ENCODE measurements at places on chromosomes 3 and 15.

DNA sequence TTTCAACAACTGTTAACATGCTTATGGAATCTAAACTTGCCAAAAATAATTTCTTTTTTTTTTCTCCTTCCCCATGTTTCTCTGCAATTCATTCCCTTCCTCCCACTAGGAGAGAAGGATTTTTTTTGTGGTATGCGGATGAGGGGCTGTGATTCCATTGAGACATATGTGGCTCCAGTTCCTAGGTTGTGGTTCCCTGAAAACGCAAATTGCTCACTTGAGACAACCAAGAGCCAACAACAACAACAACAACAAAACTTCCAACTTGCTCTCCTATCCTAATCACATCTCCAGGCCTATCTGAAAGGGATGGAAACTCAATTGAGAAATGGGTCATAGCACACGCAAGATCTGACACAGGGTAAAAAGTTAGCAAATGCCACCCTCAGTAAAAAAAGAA is 406.5 kb upstream of the TGFBR2 start:
- no peak for DNase-seq

DNA sequence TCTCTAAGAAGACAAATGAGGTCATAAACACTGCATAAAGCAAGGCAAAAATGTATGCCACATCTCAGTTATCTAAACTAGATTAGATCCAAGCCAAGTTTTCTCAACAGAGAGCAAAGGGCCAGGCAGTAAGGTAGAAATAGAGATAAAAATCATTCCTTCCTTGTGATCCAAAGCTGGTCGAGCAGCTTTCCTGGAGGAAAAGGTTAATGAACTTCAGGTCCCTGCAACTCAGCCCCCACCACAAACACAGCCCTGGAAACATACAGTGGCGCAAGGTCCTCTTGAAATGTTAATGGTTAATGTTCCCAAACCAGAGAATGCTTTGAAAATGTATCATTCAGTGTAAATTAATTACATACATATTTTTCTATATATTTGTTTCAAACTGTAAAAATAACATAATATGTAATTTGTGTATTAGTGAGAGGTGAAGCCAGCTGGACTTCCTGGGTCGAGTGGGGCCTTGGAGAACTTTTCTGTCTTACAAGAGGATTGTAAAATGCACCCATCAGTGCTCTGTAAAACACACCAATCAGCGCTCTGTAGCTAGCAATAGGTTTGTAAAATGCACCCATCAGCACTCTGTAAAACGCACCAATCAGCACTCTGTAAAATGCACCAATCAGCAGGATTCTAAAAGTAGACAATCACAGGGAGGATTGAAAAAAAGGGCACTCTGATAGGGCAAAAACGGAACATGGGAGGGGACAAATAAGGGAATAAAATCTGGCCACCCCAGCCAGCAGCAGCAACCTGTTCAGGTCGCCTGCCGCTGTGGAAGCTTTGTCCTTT is 17.1 kb downstream of the LYSMD2 start:
- no peak for DNase-seq

GRCh38 chr3:197425485-197426120 is 127.2 kb upstream of the DLG1 start:
- DNase-seq = no peak

GRCh38 chr3:77038930-77039605 is 831 bp upstream of the ROBO2 start:
- DNase-seq = no peak

GRCh38 chr3:134476306-134476705 is 9.5 kb downstream of the ANAPC13 start:
- no peak for DNase-seq

- DNase-seq = no peak
These were observed 6.0 kb downstream of the MINDY2 start for GRCh38 chr15:58777107-58777506.

- DNase-seq = no peak
These were observed 26.8 kb downstream of the RHCG start for GRCh38 chr15:89469426-89470096.

GRCh38 chr3:61819861-61820260 is 258.5 kb downstream of the PTPRG start:
- DNase-seq = no peak

GRCh38 chr3:14866627-14867026 is 47.9 kb downstream of the FGD5 start:
- no peak for DNase-seq

- DNase-seq = no peak
These were observed 12.2 kb downstream of the RTP1 start for GRCh38 chr3:187209491-187209890.

GRCh38 chr3:100426067-100426682 is 24.8 kb downstream of the LNP1 start:
- DNase-seq = no peak

GRCh38 chr3:114892131-114892879 is 254.8 kb downstream of the ZBTB20 start:
- no peak for DNase-seq

GRCh38 chr3:47731061-47731460 is 50.6 kb downstream of the SMARCC1 start:
- DNase-seq = no peak

DNA sequence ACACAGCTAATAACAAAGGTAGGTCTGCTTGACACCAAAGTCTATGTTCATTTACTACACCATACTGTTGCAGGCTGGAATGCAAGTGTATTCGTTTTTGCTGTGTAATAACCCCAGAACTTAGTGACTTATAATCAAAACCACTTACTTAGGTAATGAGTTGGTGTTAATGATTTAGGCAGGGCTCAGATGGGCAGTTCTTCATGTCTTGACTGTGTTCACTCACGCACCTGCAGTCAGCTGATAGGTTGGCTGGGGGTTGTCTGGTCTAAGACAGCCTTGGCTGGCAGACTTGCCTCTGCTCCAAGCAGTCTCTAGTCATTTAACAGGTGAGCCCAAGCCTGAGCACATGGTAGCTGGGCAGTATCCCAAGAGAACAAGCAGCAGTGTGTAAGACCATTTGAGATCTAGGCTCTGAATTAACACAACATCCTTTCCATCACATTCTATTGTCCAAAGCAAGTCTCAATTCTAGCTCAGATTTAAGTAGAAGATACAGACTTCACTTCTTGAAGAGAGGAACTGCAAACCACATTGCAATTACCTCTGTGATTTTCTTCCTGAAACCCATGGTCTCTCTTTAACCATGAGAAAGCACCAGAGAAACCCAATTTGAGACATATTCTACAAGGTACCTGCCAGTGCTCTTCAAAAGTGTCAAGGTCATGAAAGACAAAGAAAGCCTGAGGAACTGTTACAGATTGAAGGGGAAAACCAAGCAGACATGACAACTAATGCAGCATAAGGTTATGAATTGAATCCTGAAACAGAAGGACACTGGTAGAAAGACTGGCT is 13.3 kb upstream of the DCLK3 start:
- no peak for DNase-seq

- DNase-seq = no peak
These were observed 31.5 kb upstream of the RPS17 start for GRCh38 chr15:82571722-82572222.

DNA sequence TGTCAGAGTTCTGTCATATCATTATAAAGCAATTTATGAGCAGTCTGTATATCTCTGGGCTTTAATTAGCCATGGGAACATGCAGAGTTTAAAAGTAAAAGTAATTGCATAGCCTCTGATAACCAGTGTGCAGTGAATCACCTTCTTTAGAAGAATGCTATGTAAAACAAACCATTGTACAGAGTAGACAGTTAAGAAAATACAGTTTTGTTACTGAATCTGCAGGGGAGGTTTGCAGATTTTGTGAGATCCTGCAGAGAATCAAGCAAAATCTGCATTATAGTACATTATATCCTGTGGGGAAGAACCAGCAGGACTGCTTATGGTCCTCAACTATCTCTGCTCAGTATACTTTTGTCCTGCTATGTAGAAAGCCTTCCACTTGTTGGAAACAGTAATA is 396.2 kb upstream of the NAALADL2 start:
- DNase-seq = no peak

- DNase-seq = no peak
These were observed 84.9 kb upstream of the CLDN18 start for GRCh38 chr3:137925080-137925479.

GRCh38 chr3:46186471-46187340 is 21.4 kb downstream of the CCR1 start:
- peak; percentile 50 for DNase-seq

GRCh38 chr3:191449256-191449655 is 11.7 kb upstream of the PYDC2 start:
- DNase-seq = no peak

DNA sequence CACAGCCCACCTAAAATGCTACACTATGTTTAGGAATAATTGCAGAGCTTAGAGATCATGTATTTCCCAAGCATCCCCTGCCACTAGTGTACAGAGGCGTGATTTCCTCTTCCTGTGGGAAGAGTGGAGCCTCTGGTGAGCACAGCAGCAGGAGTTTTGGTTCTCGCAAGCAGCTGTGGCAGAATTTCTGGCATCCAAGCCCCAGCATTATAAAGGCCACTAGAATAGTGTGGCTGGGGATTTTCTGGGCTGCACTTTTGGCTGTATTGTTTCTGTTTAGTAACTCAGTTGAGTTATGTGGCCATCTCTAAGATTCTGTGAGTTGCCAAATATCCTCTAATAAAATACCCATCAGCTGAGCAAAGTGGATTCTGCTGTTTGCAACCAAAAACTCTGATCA is 64.7 kb downstream of the GPR176 start:
- no peak for DNase-seq

DNA sequence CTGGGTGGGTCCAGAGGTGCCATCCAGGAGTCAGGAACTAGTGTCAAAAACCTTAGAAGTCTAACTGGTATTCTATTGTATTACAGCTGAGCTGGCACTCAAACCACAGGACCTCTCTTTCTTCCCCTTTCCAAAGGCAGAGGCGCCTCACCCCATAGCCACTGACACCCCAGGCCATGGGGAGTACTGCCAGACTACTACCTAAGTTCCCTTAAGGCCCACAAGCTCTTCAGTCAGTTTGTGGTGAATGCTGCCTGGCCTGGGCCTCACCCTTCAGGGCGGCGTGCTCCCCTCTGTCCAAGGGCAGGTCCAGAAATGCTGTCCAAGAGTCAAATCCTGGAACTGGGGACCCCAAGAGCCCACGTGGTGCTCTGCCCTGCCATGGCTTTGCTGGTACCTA is 43.0 kb upstream of the FGF7 start:
- DNase-seq = no peak

DNA sequence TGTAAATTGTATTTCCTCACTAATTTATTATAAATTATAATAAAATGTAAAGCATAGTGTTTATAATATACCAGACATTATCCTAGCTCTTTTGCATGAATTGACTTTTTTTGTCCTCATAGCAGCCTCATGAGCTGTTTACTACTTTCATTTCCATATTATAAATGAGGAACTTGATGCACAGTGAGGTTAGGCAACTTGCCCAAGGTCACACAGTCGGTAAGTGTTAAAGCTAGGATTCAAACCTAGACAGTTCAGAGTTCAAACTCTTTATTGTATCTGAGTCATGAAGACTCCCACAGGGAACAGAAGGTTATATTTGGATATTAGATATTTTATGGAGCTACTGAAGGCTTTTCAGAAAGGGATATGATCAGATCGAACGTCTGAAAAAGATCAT is 322.2 kb upstream of the SATB1 start:
- peak; percentile 27 for DNase-seq

DNA sequence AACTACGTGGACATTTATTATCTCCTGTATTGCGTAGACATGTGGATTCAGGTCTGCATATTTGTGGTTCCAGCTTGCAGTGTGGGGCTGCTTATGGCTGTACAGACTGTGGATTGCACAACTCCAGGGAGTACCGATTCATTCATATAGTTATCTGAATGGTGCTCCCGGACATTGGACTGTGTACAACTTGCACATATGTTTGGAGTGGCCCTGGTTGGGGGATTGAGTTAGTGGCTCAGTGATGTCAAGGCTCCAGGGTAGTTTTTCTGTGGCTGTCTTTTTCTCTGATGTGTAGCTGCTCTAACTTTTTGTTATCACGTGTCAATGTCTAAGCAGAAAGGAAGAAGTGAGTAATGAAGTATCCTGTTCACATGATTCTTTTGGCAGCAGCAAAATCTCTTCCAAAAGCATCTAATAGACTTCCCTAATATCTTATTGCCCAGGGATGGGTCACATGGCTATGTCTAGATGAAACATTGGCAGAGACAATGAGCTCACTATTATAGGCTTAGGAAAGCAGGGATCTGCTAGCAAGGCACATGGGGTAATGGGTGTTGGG is 15.8 kb downstream of the ST3GAL6 start:
- no peak for DNase-seq

- no peak for DNase-seq
These were observed 56.3 kb downstream of the TJP1 start for GRCh38 chr15:29765898-29766527.

DNA sequence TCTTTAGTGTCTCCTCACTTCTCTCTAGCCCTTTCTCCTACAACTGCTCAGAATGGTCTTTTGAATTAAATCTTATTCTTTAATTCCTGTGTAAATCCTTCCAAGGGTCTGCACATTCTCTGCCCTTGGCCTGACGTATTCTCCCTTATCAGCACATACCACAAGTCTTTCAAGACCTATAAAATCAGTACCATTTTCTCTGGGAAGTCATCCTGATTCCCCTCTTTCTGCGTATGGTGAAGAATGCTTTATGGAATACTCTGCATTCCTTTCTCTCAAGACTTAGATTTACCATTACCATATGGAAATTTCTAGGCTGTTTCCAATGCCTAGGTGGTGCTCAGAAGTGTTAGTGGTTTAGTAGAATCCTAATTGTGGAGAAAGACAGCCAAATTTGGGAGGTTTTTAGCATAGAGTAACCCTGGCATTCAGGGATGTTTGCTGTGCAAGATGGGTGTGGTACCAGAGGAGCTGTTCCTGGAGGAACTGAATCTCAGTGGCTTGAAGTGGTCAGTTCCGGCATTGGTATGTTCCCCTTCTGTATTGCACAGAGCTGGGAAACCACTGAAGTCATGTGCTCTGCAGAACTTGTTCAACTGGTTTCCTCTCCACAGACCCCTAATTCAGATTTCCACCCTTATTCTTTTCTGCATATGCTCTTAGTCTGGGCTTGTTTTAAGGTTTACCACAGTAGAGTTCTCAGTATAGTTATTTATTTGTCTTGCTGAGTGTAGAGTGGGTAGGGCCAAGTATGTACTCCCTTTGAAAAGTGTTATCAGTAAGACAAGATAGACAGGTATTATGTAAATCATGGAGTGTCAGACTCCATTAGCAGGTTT is 24.5 kb downstream of the IQGAP1 start:
- peak; percentile 43 for DNase-seq

DNA sequence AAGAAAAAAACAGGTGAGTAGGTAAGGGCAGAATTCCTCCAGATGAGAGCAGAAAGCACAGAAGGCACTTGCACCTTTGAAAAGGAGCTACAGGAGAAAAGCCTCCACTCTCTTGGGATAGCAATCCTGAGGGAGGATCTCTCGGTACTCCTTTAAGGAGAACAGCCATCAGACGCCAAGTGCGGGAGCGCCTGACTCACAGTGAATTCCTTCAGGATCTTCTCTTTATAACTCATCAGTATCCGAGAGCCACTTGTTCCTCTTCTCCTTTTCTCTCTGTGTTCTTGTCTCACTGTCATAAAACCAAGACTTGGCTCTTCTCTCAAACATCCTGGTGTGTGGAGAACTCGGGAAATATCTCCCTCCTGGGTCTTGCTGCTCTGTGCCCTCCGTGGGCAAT is 10.1 kb upstream of the GOLGA8J start:
- DNase-seq = no peak

- DNase-seq = no peak
These were observed 113.1 kb downstream of the MYO5A start for GRCh38 chr15:52415628-52416027.
